Vagina (tissue), 2 donors: ENCODE measurements at places on chromosomes 2 and 18.

GRCh38 chr2:83970217-83970929 lies 488.7 kb downstream of the SUCLG1 start:
- DNase-seq, result no peak

DNA sequence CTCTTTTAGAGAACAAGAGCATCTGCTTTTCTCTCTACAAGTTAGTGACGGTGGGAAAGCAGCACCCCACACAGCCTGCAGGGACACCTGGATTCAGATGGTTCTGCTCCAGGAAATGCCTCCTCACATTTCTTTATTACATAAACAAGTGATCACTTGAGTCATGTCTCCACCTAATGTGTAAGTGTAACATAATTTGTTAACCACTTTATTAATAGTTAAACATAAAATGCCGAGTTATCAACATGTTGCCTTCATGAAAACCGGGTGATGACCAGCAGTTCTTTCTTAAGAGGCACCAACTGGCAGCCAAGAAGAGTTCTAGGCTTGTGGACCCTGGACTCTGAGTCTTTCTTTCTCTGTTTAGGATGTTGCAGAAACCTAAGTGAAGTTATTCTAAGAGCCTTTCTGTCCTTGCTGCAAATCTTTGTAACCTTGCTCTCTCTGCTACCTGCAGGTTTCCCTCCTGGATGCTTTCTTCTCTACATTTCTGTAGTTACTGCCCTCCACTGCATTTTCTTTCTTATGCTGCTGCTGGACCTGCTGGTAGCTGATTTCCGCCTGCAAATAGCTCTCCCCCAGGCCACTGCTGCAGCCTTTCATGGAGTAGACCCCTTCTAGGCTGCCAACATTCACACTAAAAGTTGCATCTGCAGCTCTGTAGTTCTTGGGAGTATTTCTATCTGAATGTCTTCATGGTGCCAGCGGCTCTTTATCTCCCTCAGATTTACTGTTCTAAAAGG lies 24.3 kb downstream of the UPP2 start:
- DNase-seq, result no peak

DNA sequence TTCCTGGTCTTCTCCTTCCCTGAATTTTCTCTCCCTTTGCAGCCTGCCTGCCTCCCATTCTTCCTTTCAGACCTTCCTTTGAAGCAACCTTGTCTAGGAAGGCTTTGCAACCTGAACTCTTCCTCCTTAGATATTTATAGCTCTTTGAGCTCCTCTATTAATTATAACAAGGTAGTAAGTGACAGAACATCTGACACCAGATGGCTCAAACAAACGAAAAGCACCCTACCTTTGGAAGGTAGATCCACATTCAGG lies 57.2 kb upstream of the SLC1A4 start:
- DNase-seq, result no peak

GRCh38 chr18:36493349-36494159 lies 196.0 kb downstream of the FHOD3 start:
- no peak for DNase-seq

DNA sequence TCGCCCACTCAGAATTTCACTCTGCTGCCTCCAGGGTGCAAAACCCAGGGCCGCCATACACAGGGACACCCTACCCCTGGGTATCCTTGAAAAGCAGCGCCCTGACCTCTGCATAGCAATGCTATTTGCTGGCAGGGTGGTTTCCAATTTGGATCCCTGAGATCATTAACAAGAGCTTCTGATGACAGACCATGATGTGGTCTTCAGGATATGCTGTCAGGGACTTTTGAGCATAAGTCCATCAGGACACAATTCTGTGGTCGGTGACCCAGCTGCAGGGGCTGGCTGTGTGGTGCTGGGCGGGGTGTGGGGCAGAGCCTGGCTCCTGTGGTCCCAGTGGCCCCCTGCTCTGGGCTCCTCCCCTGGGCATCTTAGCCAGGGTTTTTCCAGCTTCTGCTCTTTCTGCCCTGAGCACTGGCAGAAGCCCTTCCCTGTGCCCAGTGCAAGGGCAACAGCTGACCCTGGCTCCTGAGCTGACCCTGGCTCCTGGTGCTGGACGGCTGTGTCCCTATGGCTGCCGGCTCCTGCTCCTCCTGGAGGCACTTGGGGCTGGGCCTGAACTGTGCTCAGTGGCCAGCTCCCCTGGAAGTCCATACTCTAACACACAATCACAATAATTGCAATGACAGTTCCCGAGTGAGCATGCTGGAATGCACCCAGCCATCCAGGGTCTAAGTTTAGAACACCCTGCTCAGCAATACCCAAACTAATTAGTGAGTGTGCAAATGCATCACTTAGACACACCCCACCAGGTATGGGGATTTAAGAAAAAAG lies 271.5 kb downstream of the HDAC4 start:
- DNase-seq, result no peak

DNA sequence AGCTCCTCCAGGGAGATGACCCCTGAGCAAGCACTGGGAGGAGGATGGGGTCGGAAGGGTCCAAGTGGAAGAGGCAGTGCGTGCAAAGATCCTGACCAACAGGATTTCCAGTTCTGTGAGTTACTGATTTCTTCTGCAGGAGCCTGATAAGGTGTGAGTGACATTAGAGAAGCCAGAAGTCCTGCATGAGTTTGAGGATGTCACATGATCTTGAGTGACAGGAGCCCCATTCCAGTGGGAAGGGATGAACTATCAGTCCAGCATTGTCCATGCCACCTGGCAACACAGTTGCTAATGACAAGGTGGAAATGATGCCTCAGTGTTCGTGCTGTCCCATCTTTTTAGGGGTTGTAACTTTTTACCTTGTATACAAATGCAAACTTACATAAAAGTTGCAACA lies 285.1 kb upstream of the HDAC4 start:
- no peak for DNase-seq

DNA sequence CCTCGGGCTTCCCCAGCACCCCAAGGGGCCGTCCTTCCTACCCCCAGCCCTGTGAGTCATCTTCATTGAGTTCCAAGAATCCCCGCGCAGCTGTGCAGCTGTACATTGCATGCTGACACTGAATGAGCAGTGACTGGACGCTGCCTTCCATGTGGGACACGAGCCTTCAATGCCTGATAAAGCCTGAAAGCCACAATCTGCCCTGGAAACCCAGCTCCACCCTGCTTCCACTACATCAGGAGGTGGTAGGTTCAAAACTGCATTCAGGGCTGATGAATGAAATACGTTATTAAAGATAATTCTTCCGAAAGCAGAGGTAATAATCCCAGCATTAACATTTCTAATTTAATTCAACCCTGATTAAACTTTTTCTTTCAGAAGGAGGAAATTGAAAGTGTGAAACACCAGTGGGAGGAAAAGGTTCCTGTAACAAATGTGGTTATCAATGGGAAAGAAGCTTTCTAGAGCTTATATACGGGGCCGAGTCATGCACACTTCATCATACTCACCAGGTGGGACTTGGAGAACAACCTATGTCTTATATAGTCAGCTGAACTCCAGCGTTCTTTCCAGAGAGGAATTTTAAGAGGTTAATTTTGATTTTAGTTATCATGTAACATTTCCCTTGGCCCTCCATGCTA lies 360.1 kb downstream of the LPIN1 start:
- DNase-seq, result no peak

- no peak for DNase-seq
Observed at GRCh38 chr18:12741351-12741750, 38.5 kb downstream of the PSMG2 start.

- no peak for DNase-seq
Observed at GRCh38 chr2:135792401-135793150, 44.4 kb downstream of the LCT start.

- no peak for DNase-seq
Observed at GRCh38 chr2:157093666-157094065, 163.8 kb upstream of the GALNT5 start.

DNA sequence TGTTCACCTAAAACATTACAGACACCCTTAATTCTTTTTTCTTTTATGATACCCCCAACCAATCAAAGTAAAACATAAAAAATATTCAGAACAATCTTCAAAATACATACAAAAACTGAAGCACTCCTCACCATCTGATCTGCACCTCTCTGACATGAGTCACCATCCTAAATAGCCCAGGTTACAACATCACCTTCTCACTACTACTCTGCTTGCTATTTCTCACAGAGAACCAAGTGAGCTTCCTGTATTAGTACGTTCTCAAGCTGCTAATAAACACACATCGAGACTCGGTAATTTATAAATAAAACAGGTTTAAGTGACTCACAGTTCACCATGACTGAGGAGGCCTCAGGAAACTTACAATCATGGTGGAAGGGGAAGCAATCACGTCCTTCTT lies 183.5 kb downstream of the CBLN2 start:
- no peak for DNase-seq

DNA sequence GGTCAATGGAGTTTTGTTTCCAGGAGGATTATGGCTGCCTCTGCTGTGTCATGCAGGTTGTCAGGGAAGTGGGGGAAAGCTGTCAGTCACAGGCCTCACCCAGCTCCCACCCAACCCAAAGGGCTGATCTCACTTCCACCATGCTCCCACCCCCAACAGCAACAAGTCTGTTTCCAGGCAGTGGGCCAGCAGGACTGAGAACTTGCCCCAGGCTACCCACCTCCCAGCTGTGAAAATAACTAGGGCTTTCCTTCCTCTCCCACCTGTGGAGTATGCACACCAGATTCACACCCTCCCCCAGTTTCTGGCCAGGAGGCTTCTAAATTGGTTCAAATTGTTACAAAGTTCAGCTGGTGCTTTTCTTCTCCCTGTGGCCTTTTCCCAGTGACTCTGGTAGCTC lies 95.6 kb upstream of the ACVR1 start:
- no peak for DNase-seq

DNA sequence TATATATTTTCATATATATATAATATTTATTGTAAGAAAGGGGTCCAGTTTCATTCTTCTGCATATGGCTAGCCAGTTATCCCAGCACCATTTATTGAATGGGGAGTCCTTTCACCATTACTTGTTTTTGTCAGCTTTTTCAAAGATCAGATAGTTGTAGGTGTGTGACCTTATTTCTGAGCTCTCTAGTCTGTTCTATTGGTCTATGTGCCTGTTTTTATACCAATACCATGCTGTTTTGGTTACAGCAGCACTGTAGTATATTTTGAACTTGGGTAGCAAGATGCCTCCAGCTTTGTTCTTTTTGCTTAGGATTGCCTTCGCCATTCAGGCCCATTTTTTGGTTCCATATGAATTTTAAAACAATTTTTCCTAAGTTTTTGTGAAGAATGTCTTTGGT lies 320.1 kb downstream of the CDH2 start:
- DNase-seq, result no peak

GRCh38 chr18:2971741-2972552 lies 41.0 kb downstream of the LPIN2 start:
- no peak for DNase-seq

DNA sequence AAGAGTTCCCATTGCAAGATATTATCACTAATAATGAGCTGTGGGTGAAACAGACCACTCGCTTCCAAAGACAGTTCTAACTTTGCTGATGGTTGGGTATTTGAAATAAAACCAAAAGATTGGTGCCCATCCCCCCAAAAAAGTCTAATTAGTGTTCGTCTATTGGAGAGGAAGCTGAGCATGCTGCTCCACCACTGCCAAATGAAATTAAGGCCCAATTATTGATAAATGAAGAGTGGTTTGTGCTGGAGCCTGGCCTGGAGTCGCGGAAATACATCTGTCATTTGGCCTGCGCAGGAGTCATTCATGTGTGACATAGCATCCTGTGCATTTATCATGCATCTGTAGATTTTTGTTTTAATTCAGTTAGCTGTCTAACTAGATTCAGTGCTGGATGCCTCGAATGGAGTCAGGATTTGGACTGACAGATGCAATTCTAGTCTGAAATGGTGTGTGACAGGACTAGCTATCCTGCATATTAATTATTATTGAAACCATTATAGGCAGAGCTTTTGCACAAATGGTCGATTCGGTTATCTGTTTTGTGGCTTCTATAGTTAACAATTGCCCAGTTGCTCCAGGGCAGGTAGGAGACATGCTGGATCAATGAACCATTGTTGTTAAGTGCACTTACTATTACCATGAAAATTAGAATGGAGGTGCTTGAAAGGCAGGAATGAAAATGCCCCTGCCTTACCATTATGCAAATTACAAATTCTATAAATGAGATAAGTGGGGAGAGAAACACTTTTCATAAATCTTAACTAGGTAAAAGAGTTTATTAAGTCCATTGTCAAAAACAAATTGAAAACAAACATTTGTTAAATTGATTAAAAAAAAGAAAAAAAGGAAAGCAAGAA lies 450.4 kb upstream of the TCF4 start:
- DNase-seq, result no peak

DNA sequence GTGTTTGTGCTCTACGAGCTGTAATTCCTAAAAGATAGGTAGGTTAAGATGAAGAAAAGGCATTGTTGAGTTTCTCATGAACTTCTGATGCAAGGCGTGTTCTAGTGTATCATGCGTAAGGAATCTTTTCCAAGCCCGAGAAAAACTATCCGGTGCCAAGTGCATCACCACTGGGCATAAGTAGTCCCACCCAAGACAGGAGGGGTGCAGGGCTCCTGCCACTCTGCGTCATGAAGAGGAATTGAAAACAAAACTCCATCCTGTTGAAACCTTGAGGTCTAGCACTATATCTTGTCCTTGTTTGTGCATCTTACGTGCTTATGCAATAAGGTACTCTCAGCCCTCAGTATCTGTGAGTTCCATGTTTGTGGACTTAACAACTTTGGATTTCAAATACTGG lies 45.7 kb downstream of the RAB31 start:
- DNase-seq, result peak; percentile 31

DNA sequence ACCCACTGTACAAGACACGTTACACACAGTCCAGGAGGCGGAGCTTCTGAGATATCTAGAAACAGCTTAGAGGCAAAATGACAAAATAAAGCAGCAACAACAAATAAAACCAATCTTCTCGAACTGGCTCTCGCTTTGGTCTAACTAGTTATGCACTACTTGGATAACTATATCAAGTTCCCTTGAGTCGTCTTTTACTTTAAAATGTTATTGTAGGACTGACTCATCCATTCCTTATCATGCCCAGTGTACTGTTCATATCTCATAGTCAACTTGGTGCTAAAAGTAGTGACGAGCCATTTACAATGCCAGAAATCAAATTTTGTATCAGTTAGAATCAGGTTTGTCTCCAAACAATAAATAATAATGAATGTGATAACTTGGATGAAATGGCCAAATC lies 102.5 kb upstream of the SLC35G4 start:
- DNase-seq, result no peak
